ENCODE measurements at places on chromosomes 4 and X.

GRCh38 chrX:21939906-21940305 is 603 bp upstream of the SMS start:
- DNase-seq = no peak

- no peak for DNase-seq
These were observed 1.2 kb upstream of the TMEM144 start for GRCh38 chr4:158208963-158209640.

DNA sequence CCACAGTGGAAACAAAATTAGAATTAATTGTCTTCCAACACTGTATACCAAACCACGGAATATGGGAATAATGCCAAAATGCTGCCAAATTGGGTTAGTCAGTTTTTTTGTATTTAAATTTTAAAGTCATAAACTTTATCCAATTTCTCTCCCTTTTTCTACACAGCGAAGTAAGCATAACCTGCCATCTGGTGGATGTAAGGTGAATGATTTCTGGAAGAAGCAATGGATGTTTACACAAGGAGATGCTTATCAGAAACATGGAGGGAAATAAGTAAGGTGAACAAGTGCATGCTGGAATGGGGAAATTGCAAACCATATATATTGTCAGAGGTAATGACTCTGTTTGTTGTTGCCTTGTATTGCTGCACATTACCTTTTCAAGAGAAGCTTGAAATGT is 691.9 kb downstream of the TECRL start:
- no peak for DNase-seq

DNA sequence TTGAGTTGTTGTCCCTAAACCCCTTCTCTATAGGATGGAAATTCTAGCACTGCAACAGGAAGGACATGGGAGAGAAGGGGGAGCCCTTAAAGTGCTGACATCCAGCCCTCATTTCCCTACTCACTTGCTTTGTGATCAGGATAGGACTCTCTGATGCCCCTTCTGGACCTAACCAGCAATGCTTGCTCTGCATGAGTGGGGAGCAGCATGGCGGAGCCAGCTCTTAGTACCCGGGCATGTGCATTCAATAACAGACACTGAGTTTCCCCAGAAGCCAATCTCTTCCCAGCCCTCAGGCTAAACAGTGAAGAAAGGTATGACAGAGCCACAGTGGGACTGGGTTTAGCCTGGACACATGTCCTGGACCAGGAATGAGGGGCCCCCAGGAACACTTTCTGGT is 14.0 kb downstream of the SOD3 start:
- DNase-seq = no peak

GRCh38 chr4:116829187-116829586 is 256.2 kb downstream of the TRAM1L1 start:
- no peak for DNase-seq

GRCh38 chr4:54709400-54709799 is 51.6 kb downstream of the KIT start:
- no peak for DNase-seq

DNA sequence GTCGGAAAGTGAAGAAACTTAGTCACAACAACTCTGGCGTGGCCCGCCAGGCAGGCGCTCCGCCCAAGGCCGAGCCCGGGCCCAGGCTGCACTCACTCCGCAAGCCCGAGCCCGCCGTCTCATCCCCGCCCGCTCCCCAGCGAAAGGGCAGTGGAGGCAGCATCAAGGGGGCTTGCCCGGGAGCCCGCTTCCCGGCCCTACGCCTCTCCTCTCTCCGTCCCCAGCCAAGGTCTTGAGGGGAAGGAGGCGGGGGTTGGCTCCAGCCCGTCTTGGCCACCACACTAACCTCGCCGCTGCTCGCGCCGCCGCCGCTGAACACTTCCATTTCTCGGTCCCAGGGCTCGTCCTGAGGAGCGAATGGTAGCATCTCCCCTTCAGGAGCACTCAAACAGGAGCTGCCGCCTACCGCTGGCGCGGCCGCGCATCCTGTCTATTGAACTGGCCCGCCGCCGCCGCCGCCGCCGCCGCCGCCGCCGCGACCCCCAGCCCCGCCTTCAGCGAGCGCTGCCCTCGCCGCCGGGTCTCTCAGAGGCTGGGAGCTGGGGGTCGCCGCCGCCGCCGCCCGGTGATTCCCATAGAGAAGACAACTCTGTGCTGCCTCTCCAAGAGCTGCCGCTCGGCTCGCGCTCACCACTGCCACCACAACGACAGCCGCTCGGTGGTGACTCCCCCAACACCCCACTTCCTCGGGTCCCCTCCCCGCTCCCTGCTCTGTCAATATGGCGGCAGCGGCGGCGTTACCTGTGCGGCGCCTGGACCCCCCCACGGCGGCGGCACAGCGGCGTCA is at the start of gene RPS6KA6:
Gene RPS6KA6, minus strand, starts transcription at position 667 of the 787 bp plus-strand sequence. Its CDS starts 300 bp downstream, at position 367.
- peak; percentile 65 for DNase-seq

GRCh38 chrX:115174548-115174947 is 14.7 kb upstream of the RBMXL3 start:
- no peak for DNase-seq

GRCh38 chr4:19195696-19196095 is 1056.0 kb upstream of the SLIT2 start:
- no peak for DNase-seq

DNA sequence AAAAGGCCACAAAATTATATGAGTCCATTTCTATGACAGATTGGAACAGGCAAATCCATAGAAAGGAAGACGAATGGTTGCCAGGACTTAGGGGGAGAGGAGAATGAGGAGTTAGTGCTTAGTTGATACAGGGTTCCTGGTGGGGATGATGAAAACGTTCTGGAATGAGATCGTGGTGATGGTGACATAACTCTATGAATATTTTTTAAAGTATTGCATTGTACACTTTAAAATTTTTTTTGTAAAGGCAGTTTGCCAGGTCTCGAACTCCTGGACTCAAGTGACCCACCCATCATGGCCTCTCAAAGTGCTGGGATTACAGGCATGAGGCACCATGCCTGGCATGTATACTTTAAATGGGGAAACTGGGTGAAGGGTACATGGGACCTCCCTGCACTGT is 9.9 kb upstream of the CCNQ start:
- no peak for DNase-seq

DNA sequence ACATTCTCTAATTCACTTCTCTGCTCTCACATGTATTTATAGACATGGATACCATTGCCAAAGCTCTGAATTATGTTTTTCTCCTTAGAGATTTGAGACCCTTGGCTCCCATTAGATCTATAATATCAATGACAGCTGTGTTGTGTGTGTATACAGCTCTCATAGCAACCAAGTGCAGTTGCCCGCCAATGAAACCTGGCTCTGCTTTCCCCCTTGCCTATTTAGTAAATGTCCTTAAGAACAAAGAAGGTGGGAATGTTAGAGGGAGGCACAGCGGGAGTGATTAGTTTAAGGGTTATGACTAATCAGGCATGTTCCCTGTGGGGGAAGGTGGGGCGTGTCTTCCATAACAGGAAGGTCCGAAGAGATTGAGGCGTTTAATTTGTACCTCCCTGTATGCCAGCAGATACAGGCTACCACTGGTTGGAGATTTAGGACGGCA is 100.5 kb upstream of the TBC1D9 start:
- DNase-seq = no peak

- DNase-seq = no peak
These were observed 78.3 kb downstream of the CT47B1 start for GRCh38 chrX:120797188-120797851.

- DNase-seq = no peak
These were observed 29.4 kb upstream of the OPHN1 start for GRCh38 chrX:68462653-68463052.

DNA sequence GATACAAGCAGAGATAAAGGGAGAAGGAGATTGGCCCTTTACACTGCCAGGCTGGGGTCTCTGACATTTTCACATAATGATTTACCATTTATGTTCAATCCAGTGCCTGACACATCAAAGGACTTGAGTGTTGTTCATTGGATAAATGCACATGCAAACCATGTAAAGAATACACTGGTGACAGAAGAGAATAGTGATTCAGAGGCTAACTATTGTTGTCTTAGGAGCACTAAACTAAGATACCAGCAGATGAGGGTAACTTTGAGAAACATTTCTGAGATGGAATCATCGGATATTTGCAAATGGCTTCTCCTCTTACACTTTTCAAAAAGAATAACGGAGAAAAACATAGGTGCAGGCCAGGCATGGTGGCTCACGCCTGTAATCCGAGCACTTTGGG is 67.3 kb upstream of the HHIP start:
- DNase-seq = no peak

GRCh38 chr4:121736735-121737351 is 28.1 kb downstream of the SMIM43 start:
- DNase-seq = no peak

GRCh38 chr4:69744157-69744478 is 16.3 kb downstream of the SULT1B1 start:
- no peak for DNase-seq

DNA sequence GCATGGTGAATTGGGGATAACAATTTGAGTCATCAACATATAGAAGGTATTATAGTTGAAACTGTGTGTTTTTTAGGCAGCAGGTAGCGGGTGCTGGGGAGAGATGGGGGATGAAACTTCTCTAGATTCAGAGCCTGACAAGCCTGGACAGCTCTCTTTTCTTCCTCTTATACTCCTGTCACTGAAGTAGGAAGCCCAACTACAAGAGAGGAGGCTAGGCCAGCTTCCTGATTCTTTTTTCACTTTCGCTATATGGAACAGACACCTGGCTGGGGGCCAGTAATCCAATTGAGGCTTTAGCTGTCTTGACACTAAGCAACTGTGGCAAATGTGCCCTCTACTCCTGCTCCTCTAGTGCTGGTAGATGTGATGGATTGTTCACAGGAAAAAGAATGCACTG is 69.2 kb downstream of the PHKA1 start:
- no peak for DNase-seq

GRCh38 chrX:19991350-19991718 is 473 bp upstream of the BCLAF3 start:
- no peak for DNase-seq

DNA sequence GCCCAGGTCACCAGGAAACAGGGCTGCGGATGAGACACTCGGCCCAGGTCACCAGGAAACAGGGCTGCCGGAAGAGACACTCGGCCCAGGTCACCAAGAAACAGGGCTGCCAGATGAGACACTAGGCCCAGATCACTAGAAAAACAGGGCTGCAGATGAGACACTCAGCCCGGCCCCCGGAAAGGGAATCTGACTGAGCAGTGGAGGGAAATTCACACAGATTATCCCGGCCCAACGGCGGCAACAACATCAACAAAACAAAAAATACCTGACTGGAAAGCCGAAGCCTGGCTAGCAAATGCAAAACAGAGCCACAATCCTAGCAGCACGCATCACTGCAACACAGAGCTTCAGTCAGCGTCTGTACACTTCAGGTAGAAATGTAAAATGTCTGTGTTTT is 20.7 kb downstream of the AFAP1 start:
- DNase-seq = no peak

- no peak for DNase-seq
These were observed 1.8 kb downstream of the IQSEC2 start for GRCh38 chrX:53279296-53280237.

DNA sequence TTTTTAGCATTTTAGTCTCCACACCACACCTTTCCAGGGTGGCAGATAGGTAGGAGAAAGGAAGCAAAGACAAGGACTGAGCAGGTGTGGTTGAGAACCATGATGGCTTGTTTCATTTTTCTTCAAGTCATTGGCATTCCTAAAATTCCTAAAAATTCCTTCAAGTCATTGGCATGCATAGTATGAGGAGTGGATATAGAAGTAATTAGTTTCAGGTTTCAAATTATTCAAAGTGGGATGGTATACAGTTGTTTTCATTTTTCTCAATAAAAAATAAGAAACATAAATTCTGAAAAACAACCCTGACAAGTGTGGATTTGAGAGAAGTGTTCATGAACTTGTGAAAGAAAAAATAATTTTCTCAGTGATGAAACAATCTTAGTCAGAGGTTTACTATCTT is 22.3 kb upstream of the HERC3 start:
- DNase-seq = no peak

GRCh38 chr4:90792696-90793095 is 665.5 kb downstream of the CCSER1 start:
- DNase-seq = no peak

GRCh38 chrX:13028871-13029636 is 15.4 kb downstream of the FAM9C start:
- DNase-seq = peak; percentile 56

- DNase-seq = peak; percentile 84
These were observed 2.8 kb upstream of the CLCN5 start for GRCh38 chrX:49919617-49920016.

DNA sequence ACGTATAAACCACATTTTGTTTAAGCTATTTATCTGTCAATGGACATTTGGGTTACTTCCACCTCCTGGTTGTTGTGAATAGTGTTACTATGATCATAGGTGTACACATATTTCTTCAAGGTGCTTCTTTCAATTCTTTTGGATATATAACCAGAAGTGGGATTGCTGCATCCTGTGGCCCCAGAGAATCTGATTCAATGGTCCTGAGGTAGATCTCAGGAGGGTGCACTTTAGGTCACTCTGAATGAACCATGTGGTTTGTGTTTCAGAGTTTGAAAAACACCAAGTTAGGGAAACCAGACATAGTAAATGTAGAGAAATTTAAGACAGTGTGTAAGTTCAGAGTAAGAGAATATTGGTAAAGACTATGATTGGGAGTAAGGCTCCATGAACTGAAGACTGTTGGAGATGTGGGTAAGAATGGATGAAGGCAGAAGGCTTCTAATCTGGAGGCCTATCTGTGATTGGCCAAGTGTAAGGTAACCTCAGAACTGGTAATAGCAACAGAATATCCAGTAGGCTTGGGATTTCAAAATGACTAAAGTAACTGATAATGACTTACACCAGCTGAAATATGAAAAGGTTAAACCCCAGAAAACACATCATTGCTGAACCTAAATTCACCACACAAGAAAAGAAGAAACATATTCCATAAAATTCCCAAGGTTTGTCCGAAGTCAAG is 236.9 kb downstream of the CAMK2D start:
- no peak for DNase-seq

DNA sequence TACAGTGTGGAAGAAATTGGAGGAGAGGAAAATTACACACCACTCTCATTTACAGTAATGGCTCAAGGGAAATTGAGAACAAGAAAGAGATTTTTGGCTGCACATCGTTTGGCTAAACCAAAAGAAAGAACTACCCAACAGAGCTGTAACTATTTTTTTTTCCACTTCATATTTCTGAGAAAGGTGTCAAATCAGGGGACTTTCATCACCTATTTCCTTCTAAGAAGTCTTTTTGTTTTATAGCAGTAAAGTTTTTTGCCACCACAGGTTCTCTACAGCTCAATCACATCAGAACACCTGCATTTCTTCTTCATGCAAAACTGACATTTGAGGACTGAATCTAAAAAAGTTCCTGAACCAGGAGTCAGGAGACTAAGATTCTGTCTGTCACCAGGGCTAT is 57.5 kb upstream of the TNIP3 start:
- no peak for DNase-seq

- DNase-seq = no peak
These were observed 43.5 kb downstream of the MAMLD1 start for GRCh38 chrX:150406596-150406995.

DNA sequence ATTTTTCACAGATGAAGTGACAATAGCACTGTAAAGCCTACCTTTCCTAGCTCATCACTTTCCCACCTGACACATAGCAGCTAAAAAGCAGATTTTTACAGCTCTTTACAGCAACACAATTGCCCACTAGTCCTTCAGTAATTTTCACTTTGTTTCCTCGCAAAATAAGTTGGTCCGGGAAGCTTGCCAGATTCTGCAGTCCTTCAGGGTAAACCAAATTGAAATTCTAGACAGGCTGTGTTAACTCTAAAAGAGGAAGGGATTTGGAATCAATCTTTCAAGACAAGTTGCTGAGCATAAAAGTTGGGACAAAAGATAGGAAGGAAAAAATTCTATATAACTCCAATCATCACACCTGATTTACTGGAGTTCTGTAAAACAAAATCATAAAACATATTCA is 8.7 kb downstream of the C1QTNF7 start:
- no peak for DNase-seq

Data from ovary (tissue), 10 donors.